MG63 (cell line): ENCODE measurements at places on chromosomes 7 and 10.

- peak; percentile 75 for DNase-seq
Observed at GRCh38 chr10:112663234-112664125, 216.5 kb downstream of the VTI1A start.

DNA sequence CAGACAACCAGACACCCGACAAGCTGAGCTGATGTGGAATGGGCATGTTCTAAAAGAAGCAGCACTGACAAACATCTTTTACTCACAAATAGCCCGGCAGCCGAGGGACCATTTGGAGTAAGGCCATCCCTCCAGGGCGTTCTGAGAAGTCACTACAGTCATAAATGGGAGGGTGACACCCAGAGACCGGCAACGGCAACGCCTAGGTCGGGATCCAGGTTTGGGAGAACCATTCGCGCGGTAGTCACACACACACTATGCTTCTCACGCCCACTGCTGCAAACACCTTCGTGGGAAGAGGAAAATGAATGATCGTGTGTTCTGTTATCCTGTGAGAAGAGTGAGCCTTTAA is 9.8 kb downstream of the TNS3 start:
- DNase-seq: no peak

- DNase-seq: no peak
Observed at GRCh38 chr10:103546401-103546800, 52.9 kb downstream of the NEURL1 start.

DNA sequence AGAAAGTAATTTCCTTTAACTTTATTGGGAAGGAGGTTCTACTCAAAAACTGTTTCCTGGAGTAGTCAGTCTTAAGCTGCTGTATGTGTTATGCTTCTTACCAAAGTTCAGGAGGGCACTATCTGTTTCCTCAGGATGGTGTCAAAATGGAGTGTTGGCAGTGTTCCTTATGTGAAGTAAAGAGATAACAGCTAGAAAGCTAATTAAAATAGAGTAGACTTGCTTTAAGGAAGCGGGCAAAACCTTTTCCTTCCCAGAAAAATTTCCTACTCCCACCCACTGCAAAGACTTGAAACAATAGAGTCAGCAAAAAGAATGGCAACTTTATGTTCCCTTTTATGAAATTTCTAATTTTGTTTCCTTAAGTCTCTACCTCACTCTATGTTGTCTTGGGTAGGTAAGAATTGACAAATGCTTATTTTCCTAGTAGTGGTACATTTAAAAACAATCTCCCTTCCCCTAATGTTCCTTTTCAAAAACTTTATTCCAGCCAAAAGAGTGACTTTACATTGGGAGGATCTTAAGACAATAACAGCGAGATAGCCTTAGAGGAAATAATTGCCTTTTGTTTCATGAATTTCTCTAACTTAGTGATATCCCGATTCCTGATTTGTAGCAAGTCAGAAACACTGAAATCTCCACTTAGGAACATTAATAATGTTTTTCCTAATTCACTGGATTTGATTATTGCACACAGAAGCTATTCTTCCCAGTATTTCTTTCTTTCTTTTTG is 26.5 kb upstream of the ENTPD1 start:
- no peak for DNase-seq

DNA sequence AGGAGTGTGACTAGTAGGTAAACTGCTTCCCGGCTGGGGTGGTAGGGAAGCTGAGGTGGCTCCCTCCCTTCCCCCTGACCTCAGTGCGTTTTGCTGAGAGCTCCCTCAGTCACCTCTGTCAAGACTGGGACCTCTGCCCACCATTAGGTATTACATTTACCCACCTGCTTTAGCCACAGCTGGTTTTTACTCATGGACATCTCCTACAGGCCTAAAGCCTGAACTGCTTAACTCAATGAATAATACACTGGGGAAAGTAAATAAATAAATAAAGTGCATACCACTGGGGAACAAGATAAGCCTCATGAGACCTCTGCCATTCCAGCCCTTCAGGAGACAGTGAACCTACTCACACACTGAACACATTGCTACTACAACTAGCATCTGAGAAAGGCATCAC is 38.9 kb upstream of the CDK13 start:
- DNase-seq: no peak

DNA sequence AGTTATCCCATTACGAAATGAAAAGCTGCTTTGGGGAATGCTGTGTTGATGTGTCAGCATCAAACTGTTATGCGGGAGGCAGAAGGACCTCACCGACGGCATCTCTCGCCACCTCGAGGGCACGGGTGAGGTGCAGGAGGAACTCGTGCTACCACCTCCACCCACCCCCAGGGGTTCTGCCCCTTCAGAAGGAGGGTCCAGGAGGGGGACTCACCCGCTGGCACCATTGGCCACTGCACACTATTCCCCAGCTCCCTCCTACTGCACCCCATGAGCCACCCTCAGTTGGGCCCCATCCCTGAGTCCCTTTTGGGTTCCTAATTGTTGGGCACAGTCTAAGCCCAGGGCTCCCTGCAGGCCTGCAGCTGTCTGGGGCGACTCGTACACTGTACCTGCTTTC is 236.6 kb downstream of the PTPRN2 start:
- no peak for DNase-seq

DNA sequence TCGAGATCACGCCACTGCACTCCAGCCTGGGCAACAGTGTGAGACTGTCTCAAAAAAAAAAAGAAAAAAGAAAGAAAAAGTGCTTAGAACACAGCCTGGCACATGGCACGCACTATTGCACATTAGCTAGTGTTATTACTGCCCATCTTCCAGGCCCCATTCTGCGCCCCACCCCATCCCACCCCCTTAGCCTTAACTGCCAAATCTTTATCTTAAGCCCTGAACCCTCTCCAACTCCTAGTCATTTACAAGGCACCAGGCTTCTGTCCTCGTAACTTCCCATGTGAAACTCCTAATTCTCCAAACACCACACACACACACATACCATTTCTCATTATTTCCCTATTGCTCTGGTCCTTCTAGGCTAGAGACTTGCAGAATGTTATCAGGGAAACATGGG is 4.8 kb downstream of the FRAT2 start:
- DNase-seq: no peak

DNA sequence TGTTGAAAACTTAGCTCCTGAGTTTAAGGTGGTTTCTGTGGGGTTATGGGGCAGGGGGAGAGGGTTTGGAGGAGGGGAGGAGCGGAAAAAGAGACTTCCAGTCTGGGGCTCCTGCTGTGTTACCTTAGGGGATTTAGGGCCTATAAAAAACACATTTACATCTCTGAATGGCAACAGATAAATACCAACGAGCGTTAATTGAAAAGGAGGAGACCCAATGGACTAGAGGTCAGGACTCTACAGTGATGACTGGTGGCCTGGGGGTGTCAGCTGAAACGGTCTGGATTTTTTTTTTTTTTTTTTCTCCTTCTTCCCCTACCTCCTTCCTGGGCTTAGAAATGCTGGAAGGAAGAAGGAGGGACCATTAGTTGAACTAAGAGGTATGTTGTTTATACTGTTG is 47.4 kb downstream of the AUTS2 start:
- DNase-seq: no peak

DNA sequence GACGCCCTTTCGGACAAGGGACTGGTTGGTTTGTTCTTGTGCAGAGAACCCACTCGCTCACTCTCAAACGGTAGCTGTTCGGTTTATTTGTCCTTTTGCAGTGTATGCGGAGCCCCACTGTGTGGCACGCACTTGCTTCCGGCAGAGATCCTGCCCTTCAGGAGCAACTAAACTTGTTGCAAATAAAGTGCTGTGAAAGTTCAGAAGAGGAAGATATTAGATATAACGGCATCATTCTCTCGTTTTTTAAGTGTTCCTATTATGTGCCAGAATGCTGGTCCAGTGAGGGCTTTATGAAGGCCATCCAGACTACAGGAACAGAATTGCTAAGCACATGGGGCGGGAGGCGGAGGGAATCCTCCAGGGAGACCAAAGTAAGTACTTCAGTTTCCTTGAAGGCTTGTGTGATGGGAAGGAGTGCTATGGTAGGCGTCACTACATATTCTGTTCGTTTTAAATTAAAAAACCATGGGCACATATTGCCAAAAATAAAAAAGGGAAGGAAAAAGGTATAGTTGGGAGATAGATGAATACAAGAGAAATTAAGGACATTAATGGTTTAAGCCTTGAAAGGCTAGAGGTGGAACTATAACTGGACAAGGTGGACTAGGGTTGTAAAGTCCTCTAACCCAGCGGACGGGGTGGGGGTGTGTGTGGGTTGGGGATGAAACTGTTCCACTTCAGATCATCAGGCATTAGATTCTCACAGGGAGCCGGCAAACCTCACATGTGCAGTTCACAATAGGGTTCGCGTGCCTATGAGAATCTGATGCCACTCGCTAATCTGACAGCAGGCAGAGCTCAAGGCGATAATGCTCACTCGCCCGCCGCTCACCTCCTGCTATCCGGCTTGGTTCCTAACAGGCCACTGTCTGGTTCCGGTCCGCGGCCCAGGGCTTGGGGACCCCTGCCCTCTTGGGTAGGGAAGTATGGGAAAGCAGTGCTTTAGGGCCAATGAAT is 704 bp upstream of the ERLIN1 start:
- DNase-seq: peak; percentile 46

GRCh38 chr7:115475761-115476385 is 554.0 kb downstream of the MDFIC start:
- DNase-seq: no peak

GRCh38 chr7:33076737-33077136 is 14.2 kb upstream of the NT5C3A start:
- DNase-seq: no peak

- DNase-seq: no peak
Observed at GRCh38 chr10:87674943-87675342, 15.3 kb downstream of the PAPSS2 start.

- no peak for DNase-seq
Observed at GRCh38 chr7:139873593-139874301, 44.7 kb downstream of the TBXAS1 start.

DNA sequence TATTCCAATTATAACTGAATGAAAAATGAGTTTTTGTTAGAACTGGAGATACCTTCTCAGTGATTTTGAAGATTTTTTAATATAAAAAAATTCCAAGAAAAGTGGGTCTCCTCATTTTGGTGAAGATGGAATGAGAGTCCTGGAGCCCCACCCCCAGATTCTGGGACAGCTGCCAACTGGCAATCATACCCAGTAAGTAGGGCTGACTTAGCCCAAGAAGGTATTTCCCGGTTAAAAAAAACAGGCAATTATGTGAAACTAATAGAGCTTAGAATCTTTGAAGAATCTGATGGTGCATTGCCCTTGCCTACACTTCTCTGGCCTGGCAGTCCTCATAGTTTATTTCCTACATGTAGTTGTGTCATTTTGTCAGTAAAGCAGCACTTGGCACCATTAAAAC is 52.8 kb upstream of the VWDE start:
- DNase-seq: peak; percentile 4

DNA sequence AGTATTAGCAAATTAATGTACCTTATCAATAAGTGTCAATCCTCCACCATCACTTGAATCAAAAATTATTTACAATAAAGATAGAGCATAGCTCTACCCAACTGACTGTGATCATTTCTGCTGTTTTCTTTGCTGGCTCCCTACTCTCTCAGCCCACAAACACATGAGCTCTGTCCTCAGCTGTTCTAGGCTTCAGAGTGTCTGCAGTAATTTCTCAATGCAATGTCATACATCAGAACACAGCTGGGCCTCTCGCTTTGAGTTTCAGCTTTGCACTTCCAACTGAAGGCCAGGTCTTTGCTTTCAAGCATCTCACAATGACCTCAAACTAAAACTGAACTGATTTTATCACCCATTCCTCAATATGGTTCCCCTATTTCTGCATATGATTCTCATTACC is 55.7 kb downstream of the RNF133 start:
- DNase-seq: no peak

GRCh38 chr7:155252444-155252887 is 45.2 kb upstream of the INSIG1 start:
- DNase-seq: no peak

DNA sequence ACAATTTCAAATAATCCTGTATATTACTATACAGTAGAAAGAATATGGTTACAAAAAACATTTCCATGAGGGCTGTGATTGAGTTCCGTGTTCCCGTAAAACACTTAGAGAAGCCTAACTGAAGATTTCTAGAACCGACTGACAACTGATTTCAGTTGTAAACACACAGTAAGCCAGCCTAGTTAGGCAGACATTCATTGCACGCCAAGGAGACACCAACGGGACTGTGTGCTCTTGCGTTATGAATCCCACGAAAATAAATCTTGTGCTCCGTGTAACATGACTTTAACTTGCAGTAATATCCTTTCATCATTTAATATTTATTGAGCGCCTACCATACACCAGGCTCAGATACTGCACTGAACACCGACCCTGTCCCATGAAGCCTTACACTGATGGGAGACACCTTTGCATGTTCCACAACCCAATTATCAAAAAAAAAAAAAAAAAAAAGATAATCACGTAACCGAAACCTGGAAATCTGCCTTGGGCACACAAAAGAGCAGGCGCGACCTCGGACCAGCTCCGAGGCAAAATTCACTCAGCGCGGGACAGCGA is 420 bp upstream of the KLHL7 start:
- DNase-seq: no peak

DNA sequence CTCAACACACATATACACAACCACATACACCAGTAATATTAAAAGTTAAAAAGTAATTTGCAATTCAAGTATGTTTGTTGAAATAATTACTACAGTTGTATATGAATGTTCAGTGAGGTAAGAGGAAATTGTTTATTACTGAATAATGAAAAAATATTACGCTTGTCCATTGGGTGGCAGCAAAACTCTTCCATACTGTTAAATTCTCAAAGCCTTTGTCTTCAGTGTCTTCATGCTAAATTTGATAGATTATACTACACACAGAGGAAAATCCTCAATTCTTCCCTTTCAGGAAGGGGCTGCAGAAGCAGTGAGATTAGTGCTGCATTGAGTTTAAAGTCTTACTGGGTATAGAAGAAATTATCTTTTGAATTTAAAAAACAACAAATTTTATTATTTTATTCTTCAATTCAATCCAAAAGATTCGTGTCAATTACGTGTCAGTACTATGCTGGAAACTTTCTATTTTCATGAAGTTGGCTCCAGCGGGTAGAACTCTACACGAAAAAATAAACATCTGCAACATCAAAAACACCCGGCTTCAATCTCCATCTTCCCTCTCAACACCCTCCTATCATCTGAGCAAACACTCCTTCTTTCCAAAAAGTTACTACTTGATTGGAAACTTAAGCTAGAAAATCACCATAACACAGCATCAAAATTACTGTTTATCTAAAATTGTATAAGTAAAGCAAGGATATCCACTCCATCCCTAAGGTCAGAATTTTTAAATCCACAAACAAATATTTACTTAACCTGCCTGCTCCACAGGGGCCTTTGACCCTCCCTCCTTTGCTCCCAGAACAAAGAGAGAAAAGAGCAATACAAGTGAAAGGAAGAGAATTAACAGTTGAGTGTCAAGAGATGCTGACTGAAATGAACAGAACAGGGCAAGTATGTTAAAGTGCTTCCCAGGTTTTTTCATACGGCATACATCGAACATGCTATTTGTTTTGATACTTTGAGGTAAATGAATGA is 37.0 kb upstream of the TES start:
- no peak for DNase-seq

DNA sequence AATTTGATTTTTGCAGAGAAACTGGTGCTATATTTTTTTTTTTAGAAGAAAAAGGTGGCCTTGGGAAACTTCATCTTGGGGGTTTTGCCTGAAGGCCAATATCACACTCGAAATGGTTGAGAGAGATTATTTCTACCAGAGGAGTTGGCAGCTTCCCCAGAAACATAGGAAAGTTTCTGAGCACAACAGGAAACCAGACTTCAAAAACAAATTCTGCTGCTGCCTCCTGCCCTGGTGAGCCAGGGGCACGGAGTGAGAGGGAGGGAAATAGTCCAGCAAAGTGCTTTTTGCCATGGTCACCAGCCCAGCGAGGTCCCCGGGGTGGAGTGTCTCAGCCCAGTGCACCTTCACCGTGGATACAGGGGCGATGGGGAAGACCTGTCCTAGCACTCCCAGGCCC is 61.1 kb downstream of the FOXI2 start:
- no peak for DNase-seq
